Stimulated activated CD4-positive, alpha-beta T cell treated with anti-CD3 and anti-CD28 coated beads, Interleukin-15, amount 100 ng/mL, for 1 hour (primary cell): ENCODE measurements at places on chromosomes 6 and 20.
A peak's percentile ranks its signal among the peaks of the same experiment; 100 is the strongest.

- no peak for DNase-seq
These were observed 189.2 kb upstream of the FERMT1 start for GRCh38 chr20:6311841-6312655.

DNA sequence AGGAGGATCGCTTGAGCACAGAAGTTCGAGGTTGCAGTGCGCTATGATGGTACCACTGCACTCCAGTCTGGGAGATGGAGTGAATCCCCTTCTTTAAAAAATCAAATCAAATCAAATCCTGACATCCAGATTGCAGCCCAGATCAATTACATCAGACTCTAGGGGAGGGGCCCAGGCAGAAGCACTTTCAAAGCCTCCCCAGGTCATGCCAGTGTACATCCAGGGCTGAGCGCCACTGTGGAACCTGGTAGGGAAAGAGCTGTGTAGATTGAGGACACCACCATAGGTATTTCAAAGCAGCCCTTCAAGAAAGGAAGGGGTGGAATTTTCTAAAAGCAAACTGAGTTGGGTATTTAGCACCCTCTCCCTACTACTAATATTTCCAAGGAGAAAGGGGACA lies 89.5 kb downstream of the PRND start:
- DNase-seq = no peak

GRCh38 chr6:156729248-156729647 lies 47.9 kb upstream of the ARID1B start:
- DNase-seq = no peak

- DNase-seq = no peak
These were observed 379.6 kb downstream of the COL12A1 start for GRCh38 chr6:74826263-74826662.

- DNase-seq = no peak
These were observed 19.2 kb upstream of the BPIFB1 start for GRCh38 chr20:33263784-33264183.

- no peak for DNase-seq
These were observed 6.2 kb downstream of the ITCH start for GRCh38 chr20:34369265-34369664.

- no peak for DNase-seq
These were observed 64.8 kb upstream of the POU3F2 start for GRCh38 chr6:98769546-98769945.

DNA sequence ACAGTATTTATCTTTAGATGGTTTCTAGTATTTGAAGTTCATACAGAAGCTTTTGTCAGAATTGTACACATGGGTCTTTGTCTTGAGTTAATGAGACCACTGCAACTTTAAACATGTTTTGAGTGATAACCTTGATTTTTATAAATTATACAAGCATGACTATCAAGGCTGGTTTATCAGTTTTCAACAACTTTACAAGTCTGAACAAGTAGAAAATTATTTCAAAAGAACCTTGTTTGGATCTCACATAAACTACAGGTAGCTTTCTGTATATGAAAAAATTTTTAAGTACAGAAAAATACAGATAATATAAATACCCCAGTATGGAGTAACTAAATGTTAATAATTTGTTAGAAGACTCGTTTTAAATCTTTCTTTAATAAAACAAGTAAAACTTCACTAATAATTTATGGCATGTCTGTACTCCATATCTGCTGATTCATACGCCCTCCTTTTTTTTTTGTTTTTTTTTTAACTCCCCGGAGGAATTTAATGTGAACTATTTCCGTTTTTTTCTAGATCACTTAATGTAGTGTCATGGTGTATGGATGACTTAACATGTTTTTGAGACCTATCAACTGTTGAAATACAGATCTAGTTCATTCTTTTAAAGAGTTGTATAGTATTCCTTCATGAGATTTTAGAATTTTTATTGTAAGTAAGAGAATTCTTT lies 18.3 kb downstream of the VAPB start:
- DNase-seq = no peak

- no peak for DNase-seq
These were observed 562.7 kb downstream of the RFPL4B start for GRCh38 chr6:112909781-112910180.

DNA sequence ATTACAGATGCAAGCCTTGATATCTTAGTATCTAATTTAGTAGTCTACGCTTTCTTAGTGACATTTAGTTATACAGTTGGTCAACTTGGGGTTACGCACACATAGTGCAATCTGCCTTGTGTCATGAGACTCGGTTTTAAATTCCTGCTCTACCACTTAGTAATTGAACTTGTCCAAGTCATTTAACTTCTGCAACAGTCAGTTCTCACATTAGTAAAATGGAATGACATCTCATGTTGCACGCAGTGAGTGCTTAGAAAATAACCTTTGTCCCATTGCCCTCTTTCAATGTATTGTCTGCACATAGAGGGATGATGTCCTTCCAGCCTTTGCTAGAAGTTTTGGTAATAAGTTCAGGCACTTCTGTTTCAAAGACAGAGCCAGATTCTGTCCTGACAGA lies 48.6 kb downstream of the TMEM170B start:
- no peak for DNase-seq

GRCh38 chr20:36845288-36845971 lies 30.5 kb upstream of the TLDC2 start:
- no peak for DNase-seq

- no peak for DNase-seq
These were observed 280.1 kb upstream of the PLCB4 start for GRCh38 chr20:8788831-8789230.

DNA sequence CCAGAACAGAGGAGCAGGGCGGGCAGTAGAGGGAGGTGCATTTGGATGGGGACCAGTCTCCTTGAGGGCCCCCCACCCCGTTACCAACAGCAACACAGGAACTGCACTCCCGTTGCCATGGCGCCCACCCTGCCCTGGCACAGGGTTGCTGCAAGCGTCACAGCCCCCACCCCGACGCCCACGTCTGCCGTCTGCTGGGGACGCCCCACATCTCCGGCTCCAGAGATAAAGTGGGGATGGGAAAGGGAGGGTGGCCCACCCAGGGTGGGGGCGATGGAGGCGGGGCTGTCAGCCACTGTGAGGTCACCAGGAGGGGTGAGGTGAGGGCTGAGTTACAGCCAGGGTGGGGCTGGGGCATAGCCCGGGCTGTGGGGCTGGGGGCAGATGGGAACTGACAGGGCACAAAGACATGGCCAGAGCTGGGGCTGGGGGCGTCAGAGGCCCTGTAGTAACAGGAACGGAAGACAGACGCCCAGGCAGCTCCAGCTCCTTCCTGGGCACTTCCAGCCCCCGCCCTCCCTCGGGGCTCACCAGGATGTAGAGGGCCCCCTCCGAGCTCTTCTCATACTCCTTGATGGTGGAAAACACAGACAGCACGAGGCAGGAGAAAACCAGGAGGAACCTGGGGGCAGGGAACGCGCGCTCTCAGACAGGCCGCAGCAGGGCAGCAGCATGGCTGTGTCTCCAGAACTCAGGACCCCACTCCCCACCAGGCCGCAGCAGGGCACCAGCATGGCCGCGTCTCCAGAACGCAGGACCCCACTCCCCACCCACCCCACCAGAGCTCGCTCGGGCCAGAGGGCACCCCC lies 26.0 kb downstream of the KCNQ2 start:
- DNase-seq = no peak

DNA sequence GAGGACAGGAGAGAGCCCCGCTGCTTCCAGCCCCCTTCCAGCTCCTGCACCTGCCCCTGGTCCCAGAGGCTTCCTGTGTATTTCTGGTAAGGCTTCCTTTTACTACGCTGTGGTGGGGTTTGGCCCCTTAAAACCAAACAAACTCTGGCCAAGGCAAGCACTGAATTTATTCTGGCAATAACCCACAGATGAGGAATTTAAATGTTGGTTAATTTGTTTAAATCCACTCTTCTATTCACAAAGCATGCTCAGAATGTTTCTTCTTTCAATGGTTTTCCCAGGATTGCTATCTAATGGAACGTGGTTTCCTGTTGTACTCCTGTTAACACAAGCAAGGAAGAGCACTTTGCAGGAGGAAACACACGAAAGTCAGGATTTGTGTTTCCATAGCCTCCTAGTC lies 236.5 kb upstream of the FOXQ1 start:
- DNase-seq = no peak

- DNase-seq = peak; percentile 76
These were observed 1.5 kb upstream of the TENT5A start for GRCh38 chr6:81753711-81754577.

DNA sequence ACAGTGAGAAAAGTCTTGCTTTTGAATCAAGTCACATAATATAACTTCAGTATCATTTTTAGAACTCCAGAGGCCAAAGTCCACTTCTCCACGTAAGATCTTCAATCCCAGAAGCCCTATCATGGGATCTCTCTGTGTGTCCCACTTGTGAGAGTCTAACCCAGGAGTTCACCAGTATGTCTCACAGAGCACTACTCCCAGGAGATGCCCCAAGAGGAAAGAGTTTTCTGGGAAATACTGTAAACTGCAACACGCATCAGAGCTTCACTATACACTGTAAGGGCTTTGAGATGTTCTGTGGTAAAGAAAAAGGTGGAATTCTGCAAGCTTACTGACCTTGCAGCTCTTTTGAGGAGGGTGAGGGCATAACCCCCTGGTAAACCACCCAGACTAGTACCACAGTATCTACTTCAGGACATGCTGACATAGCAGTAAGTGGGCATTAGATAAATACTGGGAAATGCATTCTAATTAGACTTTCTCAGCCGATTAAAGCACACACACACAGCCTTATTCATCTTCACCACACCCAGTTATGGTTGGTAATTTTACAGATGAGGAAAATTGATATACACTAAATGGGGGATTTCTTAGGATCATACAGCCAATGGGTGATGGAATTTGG lies 12.3 kb downstream of the DCBLD1 start:
- DNase-seq = no peak

DNA sequence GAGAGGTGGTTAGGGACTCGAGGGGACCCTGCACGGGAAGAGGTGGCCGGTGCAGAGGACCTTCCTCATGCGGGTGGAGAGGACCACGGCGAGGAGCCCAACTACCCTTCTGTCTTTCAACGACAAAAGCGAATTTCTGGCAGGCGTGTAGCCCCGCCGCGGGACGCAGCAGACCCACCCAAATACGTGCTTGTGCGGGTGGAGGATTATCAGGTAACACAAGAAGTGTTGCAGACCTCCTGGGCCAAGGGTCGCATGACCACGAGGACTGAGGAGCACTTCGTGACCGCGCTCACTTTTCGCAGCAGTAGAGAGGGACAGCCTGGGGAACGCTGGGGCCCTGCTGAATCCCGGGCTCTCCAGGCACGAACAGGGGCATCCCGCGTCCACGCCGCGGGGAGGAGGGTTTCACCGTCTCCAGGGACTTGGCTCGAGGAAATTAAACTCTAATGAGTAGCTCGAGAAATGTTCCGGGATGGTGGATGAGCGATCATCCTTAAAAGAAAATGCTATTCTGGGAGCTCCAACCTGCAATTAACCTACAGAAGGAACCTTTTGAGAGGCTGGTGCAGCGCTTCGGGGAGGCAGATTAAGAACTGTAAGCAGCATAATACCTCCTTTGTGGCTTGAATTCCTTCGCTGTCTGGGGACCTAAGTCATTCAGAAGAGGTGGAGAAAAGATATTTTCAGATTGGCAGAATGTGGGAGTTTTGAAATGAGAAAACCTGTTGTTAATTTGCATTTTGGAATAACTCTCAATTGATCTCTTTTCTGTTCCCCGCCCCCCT lies 804 bp downstream of the C6orf141 start:
- no peak for DNase-seq

DNA sequence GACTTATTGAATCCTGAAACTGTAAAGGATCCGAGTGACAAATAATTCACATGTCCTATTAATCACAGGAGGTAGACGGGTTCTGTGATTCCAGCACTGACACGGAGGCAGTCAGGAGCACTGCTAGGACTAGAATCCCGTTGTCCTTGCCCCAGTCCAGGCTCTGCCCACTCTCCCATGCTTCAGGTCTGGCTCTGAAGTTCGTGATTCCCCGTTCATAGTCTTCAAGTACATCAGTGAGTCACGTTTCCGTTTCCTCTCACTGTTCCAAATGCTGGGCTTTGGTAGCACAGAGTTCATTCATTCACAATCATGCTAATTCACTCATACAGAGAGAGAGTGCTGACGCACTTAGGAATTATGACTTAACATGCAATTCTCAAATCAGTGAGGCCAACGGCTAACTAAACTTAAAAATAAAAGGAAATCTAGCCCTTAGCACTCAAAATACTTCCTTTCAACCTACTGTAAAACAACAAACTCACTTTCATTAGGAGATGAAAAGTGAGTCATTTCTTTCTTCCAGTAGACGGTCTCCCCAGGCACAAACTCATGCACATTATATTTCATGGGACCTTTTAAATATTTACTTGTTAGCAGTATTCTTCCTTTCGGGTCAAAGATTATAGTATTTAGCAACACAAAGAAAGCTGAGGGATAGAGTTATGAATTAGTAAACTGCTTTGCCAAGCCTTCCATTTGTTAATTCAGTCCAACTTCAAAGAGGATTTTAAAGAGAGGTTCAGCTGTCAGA lies 94.0 kb upstream of the NHSL1 start:
- no peak for DNase-seq

DNA sequence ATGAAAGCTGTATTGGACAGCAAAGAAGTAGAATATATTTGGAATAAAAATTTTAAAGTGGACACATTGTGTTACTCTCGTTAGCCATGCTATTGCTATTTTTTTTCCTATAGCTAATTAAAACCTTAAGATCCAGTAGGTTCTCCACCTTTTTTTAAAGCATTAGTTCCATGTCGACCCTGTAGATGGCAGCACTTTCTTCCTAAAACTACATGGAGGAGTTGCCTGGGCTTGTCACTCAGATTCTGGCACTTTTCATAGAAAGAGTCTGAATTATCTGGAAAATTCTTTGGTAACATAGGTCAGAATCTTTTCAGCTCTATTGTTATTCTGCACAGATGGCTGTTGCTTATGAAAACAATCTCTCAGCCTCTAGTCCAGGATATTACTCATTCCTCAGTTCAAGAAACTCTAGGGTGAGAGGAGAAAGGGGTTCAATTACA lies 42.0 kb upstream of the ESR1 start:
- no peak for DNase-seq

GRCh38 chr20:48822879-48823385 lies 4.9 kb downstream of the PREX1 start:
- DNase-seq = no peak
